ENCODE measurements at places on chromosomes 2 and 18.

DNA sequence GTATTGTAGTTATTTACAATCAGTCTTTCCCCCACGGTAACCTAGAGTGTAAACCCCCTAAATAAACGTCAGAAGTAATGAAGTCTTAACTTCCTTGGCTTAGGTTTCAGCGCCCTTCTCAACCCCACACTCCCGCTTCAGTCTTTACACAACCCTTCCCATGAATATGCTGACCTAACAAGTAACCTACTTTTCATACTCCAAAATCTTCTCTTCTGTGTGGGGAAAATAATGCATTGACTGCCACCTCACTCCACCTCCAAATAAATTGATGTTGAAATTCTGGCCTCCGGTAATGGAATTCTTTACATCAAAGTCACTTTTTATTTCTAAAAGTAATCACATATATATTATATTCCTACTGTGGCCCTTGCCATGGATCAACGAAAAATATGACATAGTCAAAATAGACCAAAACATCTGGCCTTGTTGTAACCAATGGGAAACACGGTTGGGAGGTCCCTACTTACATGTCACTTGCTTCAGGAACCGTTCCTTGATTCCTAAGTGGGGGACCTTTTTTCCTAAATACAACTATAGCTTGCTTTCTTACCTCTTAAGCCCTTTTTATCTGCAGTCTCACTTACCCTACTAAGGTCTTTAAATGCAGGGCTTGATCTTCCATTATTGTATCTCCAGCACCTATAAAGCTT, 961 bp downstream of the GEN1 start:
- DNase-seq, result no peak

- no peak for DNase-seq
These were observed 163.6 kb upstream of the ZNF516 start for GRCh38 chr18:76658627-76659026.

- no peak for DNase-seq
These were observed 9.4 kb downstream of the MAP3K19 start for GRCh38 chr2:135037831-135038230.

DNA sequence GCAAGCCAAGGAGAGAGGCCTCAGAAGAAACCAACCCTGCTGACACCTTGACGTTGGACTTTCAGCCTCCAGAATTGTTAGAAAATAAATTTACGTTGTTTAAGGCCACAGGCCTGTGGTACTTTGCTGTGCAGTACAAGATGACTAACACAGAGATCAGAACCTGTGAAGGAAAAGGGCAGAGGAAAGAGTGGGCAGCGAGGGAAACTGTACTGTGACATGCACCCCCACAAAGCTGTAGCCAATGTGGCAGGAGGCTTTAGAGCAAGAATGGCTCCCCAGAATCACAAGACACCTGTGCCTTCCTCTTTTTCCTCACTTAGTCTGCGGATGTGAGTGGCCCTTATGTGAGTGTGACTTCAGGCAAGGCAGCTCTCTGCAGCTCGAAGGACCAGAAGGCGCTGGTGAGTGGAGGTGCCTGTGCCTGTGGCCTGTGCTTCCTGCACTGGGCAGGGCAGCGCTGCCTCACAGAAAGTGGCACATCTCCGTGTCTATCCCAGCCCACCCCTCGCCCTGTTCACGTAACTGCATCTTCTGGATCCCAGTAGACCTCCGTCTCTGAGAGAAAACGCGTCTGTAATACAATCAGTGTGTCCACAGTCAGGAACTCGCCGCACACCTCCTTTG, 89.5 kb downstream of the MRPS9 start:
- no peak for DNase-seq

DNA sequence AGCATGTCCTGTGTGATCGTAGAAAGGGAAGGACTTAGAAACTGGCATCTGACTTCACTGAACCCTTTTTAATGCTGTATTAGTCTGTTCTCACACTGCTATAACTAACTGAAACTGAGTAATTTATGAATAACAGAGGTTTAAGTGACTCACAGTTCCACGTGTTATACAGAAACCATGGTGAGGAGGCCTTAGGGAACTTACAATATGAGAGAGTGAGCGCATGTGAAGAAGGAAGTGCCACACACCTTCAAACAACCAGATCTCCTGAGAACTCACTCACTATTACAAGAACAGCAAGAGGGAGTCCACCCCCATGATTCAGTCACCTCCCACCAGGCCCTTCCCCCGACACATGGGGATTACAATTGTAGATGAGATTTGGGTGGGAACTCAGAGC, 811.3 kb downstream of the CPS1 start:
- no peak for DNase-seq

GRCh38 chr2:15858466-15858865, 81.9 kb upstream of the MYCN start:
- no peak for DNase-seq

GRCh38 chr2:19351899-19352697, 6.3 kb downstream of the OSR1 start:
- DNase-seq, result no peak

DNA sequence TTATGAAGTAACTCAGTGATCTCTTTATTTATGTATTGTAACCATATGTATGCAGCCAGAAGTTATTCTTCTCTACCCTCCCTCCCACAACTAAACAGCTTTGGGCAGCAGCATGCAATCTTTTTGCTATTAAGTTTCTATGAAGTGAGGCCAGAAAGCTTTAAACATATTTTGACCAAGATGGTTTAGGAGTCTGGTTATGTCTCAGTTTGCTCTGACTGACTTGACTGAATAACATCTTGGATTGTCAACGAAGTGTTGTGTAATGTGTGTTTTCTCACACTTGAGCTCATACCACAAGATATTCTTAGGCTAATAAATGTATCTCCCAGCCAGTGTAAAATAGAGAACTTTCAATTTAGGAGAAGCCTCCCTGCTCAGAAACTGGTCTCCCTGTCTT, 104.3 kb downstream of the TTC27 start:
- no peak for DNase-seq

- no peak for DNase-seq
These were observed 29.3 kb downstream of the UBE2F start for GRCh38 chr2:237996021-237996593.

GRCh38 chr2:143668234-143668633, 539.0 kb downstream of the ARHGAP15 start:
- no peak for DNase-seq

GRCh38 chr18:78788161-78788560, 191.5 kb upstream of the SALL3 start:
- no peak for DNase-seq

DNA sequence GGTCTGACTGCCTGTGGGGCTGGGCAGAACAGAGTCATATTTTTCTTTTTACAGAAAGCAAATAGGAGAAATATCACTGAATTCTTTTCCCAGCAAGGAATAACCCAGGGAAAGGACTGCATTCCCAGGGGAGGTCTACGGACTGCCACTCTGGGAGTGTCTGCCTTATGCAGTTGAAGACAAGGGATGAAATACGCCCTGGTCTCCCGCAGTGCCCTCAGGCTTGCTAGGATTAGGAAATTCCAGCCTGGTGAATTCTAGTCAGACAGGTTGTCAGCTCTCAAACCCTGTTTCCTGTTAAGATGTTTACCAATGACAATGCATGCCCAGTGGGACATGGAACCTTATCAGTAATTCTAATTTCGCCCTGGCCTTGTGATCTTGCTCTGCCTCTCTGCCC, 30.3 kb upstream of the PDK1 start:
- DNase-seq, result no peak

DNA sequence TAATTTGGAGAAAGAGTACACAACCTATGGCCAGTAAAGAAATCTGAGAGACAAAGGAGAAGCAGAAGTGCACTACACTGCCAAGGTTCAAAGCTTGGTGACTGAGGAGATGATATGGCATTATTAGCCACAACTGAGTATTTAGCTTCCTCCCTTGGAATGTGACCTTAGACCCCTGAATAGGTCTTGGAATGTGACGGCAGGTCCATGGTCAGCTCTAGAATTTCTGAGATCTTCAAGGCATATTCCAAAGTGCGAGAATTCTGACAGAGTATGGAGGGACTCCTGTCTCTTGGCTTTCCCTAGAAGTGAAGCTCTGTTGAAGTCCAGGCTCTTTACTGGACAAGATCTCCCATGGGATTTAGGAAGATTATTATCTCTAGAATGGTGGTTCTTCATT, 130.0 kb upstream of the FN1 start:
- DNase-seq, result no peak
